SK-N-SH treated with all-trans-retinoic acid at 6 μM for 48 hours (cell line): ENCODE measurements at places on chromosomes 1 and 21.

- ATAC-seq, result no peak
Observed at GRCh38 chr1:167450843-167451242, 67.5 kb downstream of the CD247 start.

GRCh38 chr1:68438310-68438709 lies 11.4 kb downstream of the RPE65 start:
- no peak for ATAC-seq

GRCh38 chr1:225668222-225668621 lies 15.3 kb upstream of the ENAH start:
- ATAC-seq, result no peak

DNA sequence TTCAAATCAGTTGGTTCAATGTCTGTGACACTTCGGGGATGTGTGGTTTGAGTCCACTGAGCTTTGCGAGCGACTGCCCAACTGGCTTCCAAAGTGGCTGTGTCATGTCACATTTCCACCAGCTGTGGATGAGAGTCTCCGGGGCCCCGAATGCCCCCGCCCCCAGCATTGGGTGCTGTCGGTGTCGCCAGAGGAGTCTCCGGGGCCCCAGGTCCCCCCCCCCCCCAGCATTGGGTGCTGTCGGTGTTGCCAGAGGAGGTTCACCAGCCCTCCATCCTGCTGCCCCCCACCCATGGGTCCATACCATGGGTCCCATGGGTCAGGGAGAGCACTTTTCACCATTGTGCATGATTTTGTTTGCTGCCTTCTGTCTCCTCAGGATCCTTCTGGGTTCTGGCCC lies 9.0 kb upstream of the SMYD3 start:
- ATAC-seq, result no peak

DNA sequence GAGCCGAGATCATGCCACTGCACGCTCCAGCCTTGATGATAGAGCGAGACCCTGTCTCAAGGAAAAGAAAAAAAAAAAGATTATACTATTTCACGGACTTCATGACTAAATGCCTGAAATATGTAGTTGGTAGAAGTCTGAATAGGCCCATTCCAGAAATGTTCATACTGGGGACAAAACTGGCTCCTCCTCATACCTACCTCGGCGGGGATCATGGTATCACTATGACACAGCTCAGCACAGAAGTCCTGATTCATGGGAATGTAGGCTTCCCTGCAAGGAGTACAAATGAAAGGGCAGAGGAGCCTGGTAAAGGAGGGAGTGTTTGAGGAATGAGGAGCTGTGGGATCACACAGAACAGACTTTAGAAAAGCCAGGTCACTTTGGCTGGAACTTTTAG lies 5.0 kb downstream of the SPATA46 start:
- ATAC-seq, result no peak; the same call in 2 of the 3 replicates

DNA sequence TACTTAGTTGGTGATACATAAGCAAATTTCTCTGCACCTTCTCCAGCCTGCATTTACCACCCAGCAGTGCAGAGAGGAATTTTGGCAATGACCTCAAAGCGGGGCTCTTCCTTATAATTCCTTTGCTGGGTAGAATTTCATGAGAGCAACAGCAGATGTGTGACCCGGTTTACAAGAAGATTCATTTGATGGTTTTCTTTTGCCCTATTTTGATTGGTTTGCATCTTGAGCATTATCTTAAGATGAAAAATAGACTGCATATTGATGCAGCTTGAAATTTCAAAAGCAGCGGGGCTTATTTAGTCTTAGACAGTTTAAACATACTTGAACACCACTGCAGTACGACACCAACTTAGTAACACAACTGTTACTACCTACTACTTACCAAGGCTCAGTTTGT lies 378.9 kb downstream of the TTLL7 start:
- ATAC-seq, result no peak

DNA sequence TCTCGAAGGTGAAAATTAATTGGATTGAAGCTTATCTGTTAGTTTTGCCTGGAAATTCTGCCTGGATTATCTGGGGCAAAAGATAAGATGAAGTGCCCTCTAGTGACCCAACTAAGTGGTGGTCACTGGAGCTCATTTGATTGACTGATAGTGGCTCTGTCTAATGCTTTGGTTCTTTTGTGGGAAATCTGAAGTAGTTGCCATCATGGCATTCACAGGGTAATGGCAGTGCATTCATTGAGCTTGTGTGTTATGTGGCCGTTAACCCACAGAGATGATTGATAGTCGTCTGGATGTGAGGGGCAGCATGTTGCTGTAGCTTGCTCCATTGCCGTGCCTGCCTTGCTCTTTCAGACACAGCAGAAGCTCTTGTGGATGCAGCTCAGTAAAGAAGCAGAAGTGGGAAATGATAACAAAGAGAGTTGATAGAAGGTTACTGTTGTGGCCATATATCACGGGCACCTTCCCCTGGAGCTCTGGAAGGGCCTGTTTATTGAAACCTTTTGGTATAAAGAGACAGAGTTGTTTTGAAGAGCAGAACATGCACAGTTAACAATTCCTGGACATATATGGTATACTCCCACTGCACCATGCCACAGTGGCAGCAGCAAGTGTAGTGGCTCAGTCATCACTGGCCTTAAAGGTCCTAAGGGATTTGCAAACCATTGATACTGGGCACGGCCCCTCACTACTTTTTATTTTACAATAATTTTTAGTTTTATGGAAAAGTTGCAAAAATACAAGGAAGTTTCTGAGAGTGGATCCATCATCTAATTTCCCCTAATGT lies 42.0 kb downstream of the CXADR start:
- peak; percentile 84 for ATAC-seq

DNA sequence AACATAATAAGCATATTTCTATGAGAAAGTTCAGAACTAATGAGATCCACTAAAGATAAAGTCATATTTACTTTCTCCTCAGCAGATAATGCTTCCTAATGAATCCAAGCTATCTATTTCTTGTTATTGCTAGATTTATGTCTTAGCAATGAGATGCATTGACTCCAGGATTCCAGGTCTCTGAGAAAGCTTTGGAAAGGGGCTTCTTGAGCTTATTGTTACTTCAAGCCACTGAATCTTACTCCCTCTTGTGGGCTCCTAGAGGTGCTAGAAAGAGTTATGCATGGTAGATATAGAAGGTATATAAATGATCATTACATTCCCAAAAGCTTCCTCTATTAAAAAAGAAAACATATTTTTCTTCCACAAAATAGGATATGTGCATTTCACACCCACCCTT lies 246.4 kb upstream of the ADAMTS5 start:
- ATAC-seq, result peak; percentile 57; the same call in 2 of the 3 replicates

GRCh38 chr1:151171190-151171589 lies 4.6 kb downstream of the TMOD4 start:
- ATAC-seq, result no peak

DNA sequence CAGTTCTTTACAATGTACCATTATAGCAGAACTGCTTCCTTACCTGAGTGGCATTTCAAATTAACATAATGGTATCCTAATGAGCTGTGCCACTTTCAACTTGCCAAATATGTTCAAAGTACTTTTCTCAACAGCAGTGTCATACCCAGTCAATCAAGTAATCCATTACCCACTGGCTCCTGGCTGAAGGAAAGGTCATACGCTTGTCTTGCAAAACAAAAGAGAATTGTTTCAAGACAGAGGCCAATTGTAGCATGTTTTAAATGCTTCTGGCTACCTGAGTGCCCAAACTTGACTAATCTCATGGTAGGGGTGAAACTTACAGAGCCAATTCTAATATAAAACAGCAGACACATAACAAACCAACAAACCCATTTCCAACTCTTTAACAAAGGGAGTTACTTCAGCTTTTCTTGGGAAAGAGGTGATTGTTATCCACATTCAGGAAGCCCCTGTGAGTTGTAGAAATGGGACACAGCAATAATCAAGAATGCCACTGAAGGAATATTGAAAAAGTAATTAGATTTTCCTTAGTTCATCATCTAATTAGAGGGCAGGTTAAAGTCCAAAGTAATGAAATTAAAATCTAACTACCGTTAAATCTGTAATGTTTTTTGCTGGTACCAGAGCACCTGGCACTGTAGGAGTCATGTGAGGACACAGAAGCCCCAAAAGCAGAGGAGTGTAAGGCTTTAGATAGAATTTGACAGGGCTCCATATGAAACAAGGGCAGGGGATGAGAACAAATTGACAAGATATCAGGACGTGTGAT lies 241.9 kb downstream of the RWDD3 start:
- ATAC-seq, result no peak

GRCh38 chr1:53271446-53272090 lies 33.2 kb upstream of the MAGOH start:
- no peak for ATAC-seq

GRCh38 chr1:163427279-163427678 lies 105.5 kb downstream of the NUF2 start:
- ATAC-seq, result no peak

- ATAC-seq, result no peak
Observed at GRCh38 chr1:23251812-23252211, 34.5 kb upstream of the HTR1D start.

GRCh38 chr1:30782361-30783255 lies 25.0 kb upstream of the LAPTM5 start:
- peak; percentile 81 for ATAC-seq

DNA sequence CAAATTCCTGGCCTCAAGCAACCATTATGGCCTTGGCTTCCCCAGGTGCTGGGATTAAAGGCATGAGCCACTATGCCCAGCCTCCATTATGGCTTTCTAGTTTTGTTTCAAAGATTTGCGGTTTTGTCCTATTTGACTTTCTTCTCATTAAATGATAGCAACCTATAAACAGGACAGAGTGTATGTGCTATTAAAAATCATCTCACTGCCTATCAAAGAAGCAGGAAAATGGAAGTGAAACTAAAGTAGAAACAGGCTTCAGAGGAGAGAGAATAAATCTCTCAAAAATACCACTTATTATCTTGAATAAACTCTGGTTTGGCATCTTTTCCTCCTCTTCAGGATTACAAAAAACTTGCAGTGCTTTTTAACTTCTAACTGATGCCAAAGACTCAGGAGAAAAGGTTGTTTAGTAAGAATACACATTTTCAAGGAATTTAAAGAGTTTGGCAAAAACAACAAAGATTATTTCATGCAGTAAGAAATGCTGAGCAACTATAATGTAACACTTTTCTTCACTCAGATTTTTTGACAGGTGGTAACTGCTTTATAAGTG lies 28.7 kb downstream of the ACBD3 start:
- no peak for ATAC-seq

DNA sequence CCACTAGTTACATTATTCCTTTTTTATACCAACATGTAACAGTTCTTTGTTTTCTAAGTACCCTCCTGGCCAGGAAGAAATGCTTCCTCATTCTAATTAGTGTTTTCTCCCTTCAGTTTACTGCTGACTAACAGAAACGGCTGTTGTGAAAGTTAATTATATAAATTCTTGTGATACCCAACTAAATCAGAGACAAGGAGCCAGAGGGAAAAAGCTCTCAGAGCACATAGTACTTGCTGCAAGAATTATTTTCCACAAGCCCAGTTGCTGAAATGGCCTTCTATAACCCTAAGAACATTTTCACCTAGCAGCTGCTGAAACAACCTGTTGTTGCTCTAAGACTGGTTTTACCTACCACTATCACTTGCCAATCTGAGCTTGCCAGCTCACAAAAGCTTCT lies 82.4 kb downstream of the FAF1 start:
- ATAC-seq, result no peak

- ATAC-seq, result no peak
Observed at GRCh38 chr1:32525053-32525452, 14.2 kb upstream of the ZBTB8A start.

DNA sequence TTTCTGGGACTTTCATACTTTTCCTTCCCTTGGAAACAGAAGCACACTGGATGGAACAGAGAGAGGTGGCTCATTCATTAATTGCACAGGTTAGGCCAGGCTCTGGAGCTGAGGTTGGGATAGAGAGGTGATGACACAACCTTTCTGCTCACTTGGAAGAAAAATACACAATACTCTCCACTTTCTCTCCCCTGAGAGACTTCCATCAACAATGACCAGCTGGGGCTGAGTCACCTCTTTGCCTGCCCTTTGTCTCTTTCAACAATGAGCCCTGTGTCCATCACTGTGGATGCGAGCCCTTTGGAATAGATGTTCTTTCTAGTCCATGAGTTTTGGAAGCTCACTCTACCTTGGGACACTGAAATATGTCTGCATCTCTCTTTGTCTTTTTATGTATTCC lies 43.1 kb downstream of the ATP2B4 start:
- no peak for ATAC-seq

DNA sequence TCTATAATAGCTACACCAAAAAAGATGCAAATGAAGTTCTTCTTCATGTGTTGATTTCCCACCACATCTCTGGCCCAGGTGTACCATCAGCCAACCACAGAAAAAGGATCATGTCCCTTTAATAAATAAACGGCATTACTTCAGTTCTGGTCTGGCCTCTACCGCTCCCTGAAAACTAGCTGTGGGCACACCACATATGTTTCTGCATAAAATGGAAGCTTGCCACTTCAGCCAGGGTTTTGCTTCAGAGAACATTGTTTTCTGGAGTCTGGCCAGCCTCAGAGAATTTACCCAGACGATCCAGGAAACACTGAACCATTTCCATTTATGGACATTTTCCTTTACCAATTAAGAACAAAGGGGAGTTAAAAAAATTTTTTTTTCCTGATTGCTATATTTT lies 5.8 kb upstream of the LAMC2 start:
- peak; percentile 94 for ATAC-seq

GRCh38 chr1:78360584-78360983 lies 130.2 kb upstream of the PTGFR start:
- ATAC-seq, result no peak

GRCh38 chr1:114609026-114609425 lies 27.6 kb upstream of the BCAS2 start:
- ATAC-seq, result no peak

DNA sequence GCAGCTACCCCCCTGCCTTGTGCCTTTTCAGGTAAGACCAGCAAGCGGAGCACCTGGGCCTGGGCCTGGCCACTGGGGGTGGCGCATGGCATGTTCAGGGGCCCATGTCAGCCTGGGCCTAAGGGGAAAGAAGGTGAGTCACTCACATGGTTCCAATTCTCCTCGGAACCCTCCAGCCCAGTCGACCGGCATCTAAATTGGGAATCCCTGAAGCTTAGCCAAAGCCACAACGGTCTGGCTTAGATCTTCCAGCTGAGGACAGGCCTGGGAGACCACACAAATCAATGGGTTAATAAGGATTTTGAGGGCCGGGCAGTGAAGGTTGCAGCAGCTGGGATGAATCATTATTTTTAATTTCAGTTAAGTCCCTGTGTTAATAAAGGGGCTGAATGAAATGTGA lies 145.1 kb upstream of the SMYD2 start:
- ATAC-seq, result no peak; the same call in 2 of the 3 replicates
